ENCODE measurements at places on chromosomes 3 and 15.

DNA sequence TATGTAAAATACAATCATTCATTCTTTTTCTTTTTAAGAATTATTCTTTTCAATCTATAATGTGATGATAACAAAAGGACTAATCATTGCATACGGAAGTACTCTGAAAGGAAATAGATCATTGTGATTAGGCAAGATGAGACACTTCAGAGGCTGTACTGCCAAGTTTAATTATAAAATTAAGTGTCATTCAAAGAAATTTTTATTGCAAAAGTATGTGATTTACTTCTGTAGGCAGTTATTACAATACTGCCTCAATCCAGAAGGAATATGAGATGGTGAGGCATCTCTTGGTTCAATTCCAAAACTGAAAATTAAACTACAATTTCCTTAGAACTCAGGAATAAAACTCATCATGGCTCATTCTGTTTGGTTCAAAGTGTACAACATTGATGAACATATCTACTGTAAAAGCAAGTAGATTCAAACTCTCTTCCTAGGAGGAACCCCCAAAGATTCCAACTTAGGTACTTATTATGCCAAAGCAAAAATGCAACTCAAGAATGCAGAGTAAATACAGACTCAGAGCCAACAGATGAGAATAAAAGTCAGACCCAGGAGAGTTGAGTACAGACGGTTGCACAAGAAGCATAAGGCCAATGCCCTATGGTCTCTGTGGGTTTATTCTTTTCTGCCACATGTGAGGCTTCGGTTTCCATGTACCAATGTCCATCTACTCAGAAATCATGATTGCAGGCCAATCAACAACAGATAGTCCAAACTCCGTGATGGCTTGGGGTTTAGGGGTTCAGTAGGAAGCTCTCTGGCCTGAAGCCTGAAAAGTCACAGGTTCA, 118.5 kb upstream of the WNT5A start:
- DNase-seq, result no peak

GRCh38 chr15:95018888-95019545, 787.7 kb downstream of the MCTP2 start:
- no peak for DNase-seq

GRCh38 chr3:59107856-59108815, 58.3 kb upstream of the CFAP20DC start:
- DNase-seq, result no peak

GRCh38 chr15:64738226-64739095, 36.9 kb downstream of the RBPMS2 start:
- no peak for DNase-seq

DNA sequence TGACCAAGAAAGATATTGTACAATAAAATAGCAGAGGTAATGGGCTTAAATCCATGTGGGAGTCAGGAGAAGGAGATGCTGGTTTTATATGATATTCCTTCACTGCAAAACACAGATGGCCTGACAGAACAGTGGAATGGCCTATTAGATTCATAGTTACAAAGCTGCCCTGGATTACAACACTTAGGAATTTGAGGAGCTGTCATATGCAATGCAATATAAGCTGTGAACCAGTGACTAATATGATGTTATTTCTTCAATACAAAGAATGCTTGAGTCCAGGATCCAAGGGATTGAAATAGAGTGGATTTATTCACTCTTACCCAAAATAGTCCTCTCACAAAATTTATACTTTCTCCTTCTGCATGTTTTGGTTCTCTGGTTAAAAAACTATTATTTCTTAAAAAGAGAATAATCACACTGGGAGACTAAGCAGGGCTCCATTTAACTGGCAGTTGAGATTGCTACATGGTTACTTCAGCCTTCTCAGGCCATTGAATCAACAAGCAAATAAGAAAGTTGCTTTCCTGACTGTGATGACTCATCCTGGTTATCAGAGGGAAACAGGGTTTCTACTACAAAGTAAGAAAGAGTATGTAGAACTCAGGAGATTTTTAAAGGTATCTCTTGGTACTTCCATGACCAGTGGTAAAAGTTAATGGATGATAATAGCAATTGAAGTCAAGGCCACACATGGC, 79.8 kb upstream of the ZPLD1 start:
- DNase-seq, result no peak

DNA sequence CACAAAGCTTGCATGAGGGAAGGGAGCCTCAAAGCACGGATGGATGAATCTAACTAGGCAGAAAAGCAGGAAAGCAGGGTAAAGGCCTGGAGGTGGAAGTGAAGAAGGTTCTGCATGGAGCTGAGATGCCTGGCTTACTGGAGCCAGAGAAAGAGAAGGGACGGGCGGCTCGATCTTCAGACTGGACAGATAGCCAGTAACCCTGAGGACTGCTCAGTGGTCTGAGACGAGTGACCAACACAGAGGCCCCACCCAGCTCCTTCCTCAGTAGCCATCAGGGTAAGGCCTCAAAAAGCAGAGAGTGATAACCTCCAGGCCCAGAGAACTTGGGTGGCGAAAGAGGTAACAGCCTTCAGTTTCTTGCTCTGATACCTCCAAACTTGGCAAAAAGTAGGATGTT, 6.4 kb downstream of the CLN6 start:
- no peak for DNase-seq
